ENCODE measurements at places on chromosomes 5 and 9. TPM values are rescaled to one million over a fixed set of nuclear protein-coding genes. Genes with fewer than 3 reads are reported as not detected.

The POLR1E gene
- 51.3 TPM for total RNA-seq

DNA sequence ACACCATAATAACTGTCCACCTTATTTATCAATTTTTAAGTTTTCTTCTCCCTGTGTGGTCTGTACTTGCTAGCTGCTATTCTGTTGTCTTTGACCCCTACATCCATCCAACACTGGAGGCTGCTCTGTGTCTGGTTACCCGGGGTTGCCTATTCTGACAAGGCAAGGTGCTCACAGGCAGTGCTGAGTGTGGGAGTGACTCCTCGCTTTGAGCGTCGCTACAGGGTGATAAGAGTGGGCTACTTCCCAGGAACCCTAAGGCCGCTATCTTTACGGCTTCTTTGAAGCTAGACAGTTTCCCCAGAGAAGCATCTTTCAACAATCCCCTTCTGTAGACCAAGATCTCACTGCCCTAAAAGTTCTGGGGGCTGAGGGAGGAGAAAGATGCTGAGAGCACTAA is 35.3 kb downstream of the NSUN2 start:
- DNase-seq = no peak

DNA sequence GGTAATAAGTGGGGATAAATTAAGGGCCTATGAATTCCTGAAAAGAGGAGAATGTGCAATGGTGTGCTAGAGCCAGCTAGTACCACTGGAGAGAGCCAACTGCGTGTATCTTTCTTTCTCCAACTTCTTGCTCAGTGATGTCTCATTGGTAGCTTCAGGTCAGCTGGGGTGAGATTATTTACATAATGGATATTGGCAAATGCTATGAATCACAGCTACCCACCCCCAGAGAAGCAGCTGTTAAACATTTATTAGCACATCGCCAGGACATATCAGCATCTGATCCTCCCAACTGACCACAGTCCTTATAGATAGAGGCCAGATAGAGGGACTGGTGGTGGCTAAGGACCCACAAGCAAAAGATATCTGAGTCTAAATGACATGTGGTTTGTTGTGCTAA is 421.3 kb downstream of the ACTL7B start:
- no peak for DNase-seq

The TAF11L10 gene
- total RNA-seq = not detected

The IGIP gene
- 1.9 TPM for total RNA-seq

Measured in SK-MEL-5 (cell line).